Pons (tissue), 1 donor: ENCODE measurements at places on chromosomes 11 and 22.

DNA sequence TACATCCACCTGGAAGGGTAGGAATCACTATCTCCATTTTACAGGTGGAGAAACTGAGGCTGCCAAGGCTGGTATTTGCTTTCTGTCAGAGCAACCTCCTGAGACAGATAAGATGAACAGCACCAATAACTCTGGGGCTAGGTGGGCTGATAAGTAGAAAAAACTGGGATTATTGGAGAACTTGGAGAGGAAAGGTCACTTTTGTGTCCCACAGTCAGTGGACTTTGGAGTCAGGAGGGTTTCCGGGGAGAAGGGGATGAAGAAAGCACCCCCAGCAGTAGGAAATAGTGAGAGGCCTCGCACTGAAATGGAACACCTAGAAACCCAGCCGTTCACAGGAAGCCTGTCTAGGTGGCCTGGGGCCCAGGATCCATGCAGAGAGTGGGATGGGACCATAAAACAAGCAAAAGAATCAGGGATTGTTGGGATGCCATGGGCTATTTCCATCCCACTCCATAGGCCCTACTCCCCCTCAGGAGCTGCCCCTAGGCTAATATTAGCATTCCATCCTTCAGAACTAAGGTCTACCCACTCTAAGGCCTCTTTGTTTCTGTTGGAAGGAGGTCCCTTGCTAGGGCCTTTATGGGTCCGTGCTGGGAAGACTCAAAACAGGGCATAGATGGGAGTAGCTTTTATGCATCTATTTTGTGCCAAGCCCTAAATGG lies 31.0 kb upstream of the FCHSD2 start:
- no peak for DNase-seq

DNA sequence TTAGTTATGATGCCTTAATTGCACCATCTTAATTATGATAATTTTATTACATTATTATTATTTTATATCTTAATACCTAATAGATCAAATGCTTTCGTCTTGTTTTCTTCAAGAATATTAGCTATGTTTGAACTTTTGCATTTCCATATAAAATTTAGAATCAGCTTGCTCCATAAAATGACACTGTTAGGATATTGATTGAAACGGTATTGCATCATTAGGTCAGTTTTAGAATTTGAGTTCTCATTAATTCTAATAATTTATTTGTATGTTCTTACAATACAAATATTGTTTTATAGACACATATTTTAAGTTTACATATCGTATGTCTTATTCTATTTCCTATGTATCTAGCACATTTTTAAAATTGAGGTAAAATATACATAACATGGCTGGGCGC lies 6.7 kb downstream of the CFAP68 start:
- no peak for DNase-seq

GRCh38 chr11:20403059-20403458 lies 15.5 kb downstream of the PRMT3 start:
- no peak for DNase-seq

GRCh38 chr22:38700789-38701628 lies at the start of gene JOSD1:
Gene JOSD1, minus strand, starts transcription at chr22:38700943. Its CDS starts 956 bp downstream, at chr22:38699987.
- DNase-seq: peak; percentile 91

- DNase-seq: peak; percentile 87
Measured at GRCh38 chr11:36478700-36479329, 31.3 kb downstream of the TRAF6 start.

DNA sequence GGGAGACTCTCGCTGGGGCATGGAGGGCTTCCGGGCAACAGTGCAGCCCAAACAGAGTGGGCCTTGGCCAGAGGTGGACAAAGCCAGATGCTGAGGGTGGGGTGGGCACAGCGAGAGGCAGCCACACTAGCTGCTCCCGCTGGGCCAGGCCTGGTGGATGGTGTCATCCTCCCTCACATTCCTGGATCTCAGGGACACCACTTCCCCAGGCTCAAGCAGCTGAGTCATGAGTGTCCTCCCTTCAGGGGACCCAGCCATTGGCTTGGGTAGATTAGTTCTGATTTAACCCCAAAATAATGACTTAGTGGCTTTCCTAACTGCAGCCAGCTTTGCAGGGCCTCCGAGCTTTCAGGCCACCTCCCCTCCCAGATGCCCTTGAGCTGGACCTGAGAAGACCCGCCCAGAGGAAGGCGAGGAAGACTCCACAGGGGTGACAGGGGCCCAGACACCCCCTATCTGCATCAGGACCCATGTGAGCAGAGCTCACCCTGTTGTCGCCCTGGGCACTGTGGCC lies 25.9 kb upstream of the WNT7B start:
- DNase-seq: no peak
